Neural progenitor cell (in vitro differentiated cells): ENCODE measurements at places on chromosomes 3 and 15.

DNA sequence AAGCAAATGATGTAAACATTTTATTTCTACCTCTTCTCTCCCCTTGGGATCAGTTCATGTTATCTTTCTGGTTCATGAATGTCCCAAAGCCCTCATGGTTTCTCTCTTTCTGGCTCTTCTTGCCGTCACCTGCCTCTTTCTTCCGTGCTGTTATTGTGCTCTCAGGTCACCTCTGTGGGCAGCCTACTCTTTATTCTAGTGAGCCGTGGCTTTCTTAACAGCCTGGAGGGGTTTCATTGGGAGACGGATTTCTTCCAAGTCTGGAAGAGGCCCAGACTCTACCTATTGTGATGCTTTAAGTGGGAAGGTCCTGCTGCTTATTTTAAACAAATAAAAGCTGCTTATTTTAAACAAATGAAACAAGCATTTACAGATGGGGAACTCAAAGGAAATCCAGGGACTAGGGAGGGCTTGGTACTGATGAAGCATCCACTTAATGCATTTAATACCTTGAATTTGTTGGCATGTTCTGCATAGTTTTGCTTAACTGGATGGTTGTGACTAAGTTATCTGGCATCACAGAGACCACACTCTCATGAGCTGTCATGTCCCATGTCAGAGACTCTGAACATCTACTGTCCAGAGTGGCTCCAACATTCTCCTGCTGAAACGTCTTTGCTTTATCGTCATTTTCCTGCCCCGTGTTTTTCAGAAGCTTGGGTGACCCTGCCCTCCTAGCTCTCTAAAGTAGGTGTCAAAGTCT, 443.3 kb downstream of the GABRG3 start:
- no peak overlapping the region for H3K4me3 ChIP-seq
- no peak overlapping the region for H3K27ac ChIP-seq
- H3K27me3 ChIP-seq = no peaks in the 10 kb centered on the region
- peaks cover 52% of the 10 kb centered on the region for H3K4me1 ChIP-seq
- H3K36me3 ChIP-seq = no peaks in the 10 kb centered on the region

GRCh38 chr15:67999320-68000100, 54.6 kb upstream of the PIAS1 start:
- no peaks in the 10 kb centered on the region for H3K27me3 ChIP-seq
- no peak overlapping the region for H3K4me3 ChIP-seq
- H3K4me1 ChIP-seq = no peaks in the 10 kb centered on the region
- H3K36me3 ChIP-seq = no peaks in the 10 kb centered on the region
- DNase-seq = no peak

- no peaks in the 10 kb centered on the region for H3K27me3 ChIP-seq
- no peak overlapping the region for H3K27ac ChIP-seq
- no peaks in the 10 kb centered on the region for H3K36me3 ChIP-seq
- H3K4me1 ChIP-seq = no peaks in the 10 kb centered on the region
- DNase-seq = no peak
Measured at GRCh38 chr3:105042586-105042985, 324.1 kb upstream of the ALCAM start.

DNA sequence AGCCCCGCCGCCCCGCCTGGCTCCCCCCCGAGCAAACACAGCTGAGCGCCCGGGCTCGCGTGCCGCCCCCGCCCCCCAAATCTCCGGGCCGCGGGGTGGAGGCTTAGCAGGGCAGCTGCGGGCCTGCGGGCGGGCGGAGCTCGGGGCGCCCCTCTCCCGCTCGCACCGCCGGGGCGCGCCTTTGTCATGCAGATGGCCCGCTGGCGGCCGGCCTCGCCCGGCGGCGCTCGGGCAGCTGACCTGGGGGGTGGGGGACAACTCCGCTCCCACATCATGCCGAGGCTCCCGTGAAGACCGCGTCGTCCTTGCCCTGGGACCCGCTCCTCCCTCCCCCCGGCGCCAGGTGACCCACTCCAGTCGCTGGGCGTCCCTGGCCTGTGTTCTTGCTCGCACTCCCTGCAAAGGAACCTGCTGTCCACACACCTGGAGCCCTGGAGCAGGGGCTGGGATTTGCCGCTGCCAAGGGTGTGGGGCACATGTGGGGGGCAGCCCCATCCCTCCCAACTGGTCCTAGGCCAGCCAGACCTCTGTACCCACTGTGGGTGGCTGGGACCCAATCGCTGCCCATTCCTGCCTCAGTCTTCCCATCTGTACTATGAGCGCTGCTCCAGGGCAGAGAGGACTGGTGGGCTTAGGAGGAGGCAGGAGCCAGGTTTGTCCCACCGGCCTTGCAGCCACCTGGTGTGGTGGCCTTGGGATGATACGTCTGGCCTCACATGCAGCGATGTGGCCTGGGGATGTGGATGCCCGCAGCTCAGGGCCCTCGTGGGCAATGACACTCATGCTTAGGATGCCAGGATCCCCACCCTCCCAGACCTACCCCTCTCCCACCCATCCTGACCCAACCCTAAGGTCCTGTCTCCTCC, 33.5 kb downstream of the DNAJB8 start:
- H3K27ac ChIP-seq = no peak overlapping the region
- peaks cover 70% of the 10 kb centered on the region for H3K27me3 ChIP-seq
- peak; percentile 86 for DNase-seq
- H3K36me3 ChIP-seq = no peaks in the 10 kb centered on the region
- peak overlapping the region; percentile 68 for H3K4me3 ChIP-seq

- no peaks in the 10 kb centered on the region for H3K27me3 ChIP-seq
- H3K4me1 ChIP-seq = peaks cover 19% of the 10 kb centered on the region
- H3K36me3 ChIP-seq = no peaks in the 10 kb centered on the region
- no peak overlapping the region for H3K27ac ChIP-seq
- no peak overlapping the region for H3K4me3 ChIP-seq
- no peak for DNase-seq
Measured at GRCh38 chr3:2680236-2680635, 429.9 kb downstream of the IL5RA start.

GRCh38 chr3:39325236-39325635, 4.3 kb upstream of the CCR8 start:
- no peak overlapping the region for H3K27ac ChIP-seq
- H3K36me3 ChIP-seq = no peaks in the 10 kb centered on the region
- no peaks in the 10 kb centered on the region for H3K4me1 ChIP-seq
- no peak overlapping the region for H3K4me3 ChIP-seq
- no peak for DNase-seq

GRCh38 chr3:124498891-124499290, 231.4 kb upstream of the UMPS start:
- no peak for DNase-seq
- no peak overlapping the region for H3K27ac ChIP-seq
- H3K27me3 ChIP-seq = no peaks in the 10 kb centered on the region
- peaks cover 3% of the 10 kb centered on the region for H3K4me1 ChIP-seq

- H3K4me3 ChIP-seq = no peak overlapping the region
- no peak for DNase-seq
- H3K27me3 ChIP-seq = no peaks in the 10 kb centered on the region
- H3K36me3 ChIP-seq = no peaks in the 10 kb centered on the region
- no peak overlapping the region for H3K27ac ChIP-seq
Measured at GRCh38 chr3:157261000-157261399, 101.1 kb upstream of the CCNL1 start.

DNA sequence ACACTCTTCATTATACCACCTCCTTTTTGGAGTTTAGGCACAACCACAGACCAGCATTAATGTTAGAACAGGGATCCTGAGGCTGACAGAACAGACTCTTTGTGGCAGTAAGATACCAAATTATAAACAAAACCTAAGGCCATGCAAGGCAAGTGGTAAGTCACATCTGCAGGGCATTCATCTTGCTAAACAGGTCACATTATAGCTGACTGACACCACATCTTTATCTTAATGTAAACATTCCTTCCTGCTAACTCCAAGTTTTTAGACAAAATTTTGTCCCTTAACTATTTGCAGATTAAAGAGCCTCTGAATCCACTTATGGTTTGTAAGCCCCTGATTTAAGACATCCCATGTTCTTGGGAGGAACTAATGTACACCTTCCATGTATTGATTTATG, 500.6 kb downstream of the PYDC2 start:
- no peak overlapping the region for H3K27ac ChIP-seq
- H3K27me3 ChIP-seq = no peaks in the 10 kb centered on the region
- no peaks in the 10 kb centered on the region for H3K36me3 ChIP-seq
- no peak overlapping the region for H3K4me3 ChIP-seq
- DNase-seq = no peak
- peaks cover 55% of the 10 kb centered on the region for H3K4me1 ChIP-seq

DNA sequence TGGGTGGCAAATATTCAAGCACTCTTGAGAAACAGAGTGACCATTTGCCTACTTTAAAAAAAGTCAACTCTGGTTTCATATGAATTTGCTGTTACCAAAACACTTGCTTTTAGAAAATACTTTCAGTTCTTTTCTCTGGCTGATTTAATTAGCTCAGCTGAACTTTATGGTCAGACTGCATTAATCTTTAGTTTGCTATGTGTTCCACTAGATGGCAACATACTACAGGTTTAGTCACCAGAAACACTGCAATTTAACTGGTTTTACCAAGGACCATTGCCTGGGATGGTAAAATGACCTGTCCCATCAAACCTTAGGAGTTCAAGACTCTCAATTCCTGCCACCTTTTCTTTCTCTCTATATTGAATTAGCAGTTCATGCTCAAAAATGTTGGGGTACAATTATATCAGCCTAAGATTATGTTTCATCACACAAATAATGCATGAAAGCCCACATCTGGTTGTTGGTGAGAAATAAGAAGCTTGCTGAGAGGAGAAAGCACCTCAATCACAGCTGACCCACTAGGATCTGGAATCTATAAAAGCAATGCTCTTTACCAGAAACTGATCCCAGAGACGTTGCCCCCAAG, 14.2 kb downstream of the EIF4E3 start:
- H3K27ac ChIP-seq = no peak overlapping the region
- no peaks in the 10 kb centered on the region for H3K27me3 ChIP-seq
- H3K36me3 ChIP-seq = no peaks in the 10 kb centered on the region
- no peaks in the 10 kb centered on the region for H3K4me1 ChIP-seq
- peak; percentile 65 for DNase-seq
- no peak overlapping the region for H3K4me3 ChIP-seq

GRCh38 chr15:44298878-44299277, 10.4 kb downstream of the GOLM2 start:
- H3K4me1 ChIP-seq = no peaks in the 10 kb centered on the region
- no peak overlapping the region for H3K4me3 ChIP-seq
- peak; percentile 16 for DNase-seq

- H3K36me3 ChIP-seq = no peaks in the 10 kb centered on the region
- no peak overlapping the region for H3K27ac ChIP-seq
- H3K4me3 ChIP-seq = no peak overlapping the region
- DNase-seq = no peak
- H3K4me1 ChIP-seq = no peaks in the 10 kb centered on the region
- H3K27me3 ChIP-seq = no peaks in the 10 kb centered on the region
Measured at GRCh38 chr3:46675426-46675825, 18.1 kb downstream of the ALS2CL start.

GRCh38 chr3:143885780-143886427, 37.6 kb upstream of the SLC9A9 start:
- H3K36me3 ChIP-seq = no peaks in the 10 kb centered on the region
- H3K4me3 ChIP-seq = no peak overlapping the region
- H3K4me1 ChIP-seq = no peaks in the 10 kb centered on the region

DNA sequence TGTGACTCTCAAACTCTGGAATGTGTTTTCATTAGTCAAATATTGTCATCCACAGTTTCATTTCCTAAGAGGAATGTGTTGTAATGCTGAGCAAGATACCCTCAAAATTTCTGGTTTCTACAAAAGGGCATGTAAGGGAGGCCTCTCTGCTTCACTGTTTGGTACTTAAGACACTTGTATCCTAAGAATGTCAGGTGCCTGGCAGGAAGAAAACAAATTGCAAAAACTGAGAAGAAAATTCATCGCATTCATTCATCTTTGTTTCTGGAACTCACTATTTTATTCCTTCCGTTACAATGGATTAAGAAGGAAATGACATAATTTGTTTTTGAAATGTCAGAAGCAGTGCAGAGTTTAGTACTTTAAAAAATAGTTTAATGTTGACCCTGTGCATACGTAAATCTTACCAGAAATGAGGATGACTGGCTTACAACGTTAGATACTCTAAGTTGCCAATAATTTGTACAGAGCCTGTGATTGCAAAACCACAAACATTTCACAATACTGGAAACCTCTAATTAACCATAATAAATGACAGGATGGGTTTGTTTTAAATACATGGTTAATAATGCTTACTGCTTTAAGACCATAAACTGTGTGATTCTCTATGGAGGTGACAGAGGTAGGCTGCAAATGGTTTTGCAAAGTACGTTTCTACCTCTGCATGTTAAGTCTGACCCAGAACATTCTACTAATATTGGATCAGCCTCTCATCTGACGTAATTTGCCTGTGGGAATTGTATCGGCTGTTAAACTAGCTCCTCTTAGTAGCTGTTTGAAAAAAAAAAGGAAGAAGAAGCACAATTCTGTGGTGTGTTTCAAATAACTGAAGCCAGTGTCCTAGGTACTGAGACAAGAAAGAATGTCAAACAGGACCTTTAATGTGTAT, 477.8 kb downstream of the RBMS3 start:
- H3K36me3 ChIP-seq = no peaks in the 10 kb centered on the region
- DNase-seq = no peak
- no peaks in the 10 kb centered on the region for H3K27me3 ChIP-seq

DNA sequence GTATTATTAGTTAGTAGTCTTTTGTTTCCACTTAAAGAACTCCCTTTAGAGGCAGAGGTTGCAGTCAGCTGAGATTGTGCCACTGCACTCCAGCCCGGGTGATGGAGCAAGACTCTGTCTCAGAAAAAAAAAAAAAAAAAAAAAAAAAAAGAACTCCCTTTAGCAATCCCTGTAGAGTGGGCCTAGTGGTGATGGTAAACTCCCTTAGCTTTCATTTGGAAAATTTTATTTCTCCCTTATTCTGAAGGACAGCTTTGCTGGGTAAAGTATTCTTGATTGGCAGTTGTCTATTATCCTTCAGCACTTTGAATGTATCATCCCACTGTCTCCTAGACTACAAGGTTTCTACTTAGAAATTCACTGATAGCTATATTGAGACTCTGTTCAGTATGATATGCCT, 46.0 kb downstream of the RPL39L start:
- H3K27me3 ChIP-seq = no peaks in the 10 kb centered on the region
- no peak overlapping the region for H3K27ac ChIP-seq
- no peaks in the 10 kb centered on the region for H3K4me1 ChIP-seq
- H3K4me3 ChIP-seq = no peak overlapping the region

DNA sequence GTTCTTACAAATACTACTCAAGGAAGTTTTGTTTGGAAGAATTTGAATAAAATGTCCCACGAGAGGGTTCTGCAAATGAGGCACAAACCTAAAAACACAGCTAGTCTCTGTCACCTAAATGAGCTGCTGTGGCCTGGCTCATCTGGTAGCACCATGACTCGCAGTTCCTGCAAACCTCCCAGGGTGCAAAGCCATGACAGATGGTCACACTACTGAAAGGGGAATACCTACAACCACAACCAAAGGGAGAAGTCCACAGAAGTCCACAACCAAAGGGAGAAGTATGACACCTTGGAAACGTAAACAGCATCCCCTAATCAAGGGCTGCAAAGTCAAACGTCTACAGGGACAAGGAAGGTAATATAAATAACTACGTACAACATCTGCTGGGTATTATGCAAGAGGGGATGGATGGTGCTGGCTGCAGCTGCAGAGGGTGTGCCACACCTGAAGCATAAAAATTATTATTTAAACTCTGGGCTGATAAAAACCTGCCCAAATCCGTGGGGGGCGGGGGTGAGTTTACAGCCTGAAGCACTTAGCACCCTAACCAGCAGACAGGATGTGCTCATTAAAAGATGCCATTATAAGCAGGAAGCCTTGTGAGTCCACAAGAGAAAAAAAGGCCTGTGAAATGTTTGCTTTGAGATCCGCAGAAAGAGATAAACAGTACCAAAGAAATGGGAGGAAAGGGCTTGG, 184.0 kb downstream of the MAGI1 start:
- H3K27me3 ChIP-seq = no peaks in the 10 kb centered on the region
- no peak for DNase-seq
- no peaks in the 10 kb centered on the region for H3K36me3 ChIP-seq
- no peak overlapping the region for H3K27ac ChIP-seq
- no peaks in the 10 kb centered on the region for H3K4me1 ChIP-seq
